ENCODE measurements at places on chromosomes 11 and 22.

- peak; percentile 82 for DNase-seq
These were observed 21.0 kb downstream of the ZNRF3 start for GRCh38 chr22:28904211-28904896.

GRCh38 chr11:117217141-117218084 lies 14.5 kb downstream of the PCSK7 start:
- no peak for DNase-seq

GRCh38 chr11:57648801-57649735 lies 644 bp downstream of the YPEL4 start:
- DNase-seq = no peak

DNA sequence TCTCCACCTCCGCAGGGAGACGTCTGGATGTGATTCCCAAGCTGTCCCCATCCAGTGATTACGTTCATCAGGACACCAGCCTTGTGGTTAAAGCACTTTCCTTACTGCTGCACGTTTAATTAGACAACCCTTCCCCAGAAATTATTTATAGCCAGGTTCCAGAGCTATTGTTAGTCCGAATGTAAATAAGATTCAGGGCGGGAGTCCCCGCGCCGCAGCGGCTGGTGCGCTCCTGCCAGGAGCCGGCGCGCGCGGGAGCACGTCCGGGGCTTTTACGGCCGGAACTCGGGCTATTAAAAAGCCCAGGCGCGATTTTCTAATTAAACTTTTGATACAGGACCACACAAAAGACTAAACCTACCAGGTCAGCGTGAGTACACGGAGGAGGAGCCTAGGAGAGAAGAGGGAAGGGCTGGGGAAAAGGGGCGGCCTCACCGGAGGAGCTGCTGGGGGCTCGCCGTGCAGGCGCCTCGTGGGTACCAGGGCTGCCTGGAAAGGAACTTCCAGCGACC lies 538.3 kb downstream of the OPCML start:
- no peak for DNase-seq

- no peak for DNase-seq
These were observed 48.2 kb downstream of the PC start for GRCh38 chr11:66910016-66910415.

DNA sequence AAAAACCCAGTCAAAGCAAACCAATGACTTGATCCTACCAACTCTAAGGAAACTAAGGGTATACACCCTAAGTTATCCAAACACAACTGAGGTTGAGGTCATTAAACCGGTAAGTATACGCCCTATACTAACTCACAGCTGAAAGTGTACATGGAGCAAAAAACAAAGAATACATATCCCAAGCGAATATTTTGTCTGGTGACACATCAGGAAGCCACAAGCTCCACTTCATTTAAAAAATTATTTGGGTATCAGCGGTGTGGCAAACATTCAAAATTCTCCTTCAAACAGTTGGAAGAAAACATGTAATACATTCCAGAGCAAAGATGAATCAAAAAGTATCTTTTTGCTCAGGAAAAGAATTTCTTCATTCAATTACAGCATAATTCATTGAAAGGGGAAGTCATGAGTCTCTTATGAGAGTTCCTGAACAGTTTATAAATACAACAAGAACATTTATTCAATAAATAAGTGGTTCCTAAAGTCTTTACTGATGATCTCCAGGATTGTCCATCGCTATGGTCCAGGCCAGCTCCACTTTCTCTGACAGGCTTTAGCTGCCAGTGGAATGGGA lies 4.5 kb upstream of the JAML start:
- DNase-seq = no peak

- peak; percentile 54 for DNase-seq
These were observed 94.1 kb upstream of the LIN7C start for GRCh38 chr11:27600656-27601055.

DNA sequence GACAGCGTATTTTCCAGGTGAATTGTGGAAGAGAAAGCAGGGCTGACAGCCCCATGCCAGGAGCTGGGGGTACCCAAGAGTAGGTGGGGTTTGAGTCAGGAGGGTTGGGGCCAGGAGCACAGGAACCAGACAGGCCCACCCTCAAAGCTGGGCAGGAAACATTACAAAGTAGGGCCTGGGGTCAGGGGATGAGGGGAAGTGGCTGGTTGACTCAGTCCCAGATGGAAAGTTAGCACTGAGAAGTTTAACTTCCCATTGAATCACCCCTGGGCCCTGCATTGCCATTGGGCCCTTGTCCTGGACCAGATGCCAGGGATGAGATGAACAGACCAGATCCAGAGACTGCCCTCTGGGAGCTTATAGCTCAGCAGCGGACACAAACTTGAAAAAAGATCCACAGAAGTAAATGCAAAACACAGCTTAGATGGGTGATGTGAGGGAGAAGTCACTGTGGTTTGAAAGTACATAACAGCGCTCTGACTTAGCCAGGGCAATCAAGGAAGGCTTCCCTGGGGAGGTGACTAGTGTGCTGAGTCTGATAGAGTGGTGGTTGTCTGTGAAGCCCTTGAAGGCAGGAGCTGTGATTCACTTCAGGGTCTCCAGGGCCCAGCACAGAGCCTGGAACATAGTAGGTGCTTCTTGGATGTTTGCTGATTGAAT lies 2.2 kb downstream of the MAFF start:
- no peak for DNase-seq

DNA sequence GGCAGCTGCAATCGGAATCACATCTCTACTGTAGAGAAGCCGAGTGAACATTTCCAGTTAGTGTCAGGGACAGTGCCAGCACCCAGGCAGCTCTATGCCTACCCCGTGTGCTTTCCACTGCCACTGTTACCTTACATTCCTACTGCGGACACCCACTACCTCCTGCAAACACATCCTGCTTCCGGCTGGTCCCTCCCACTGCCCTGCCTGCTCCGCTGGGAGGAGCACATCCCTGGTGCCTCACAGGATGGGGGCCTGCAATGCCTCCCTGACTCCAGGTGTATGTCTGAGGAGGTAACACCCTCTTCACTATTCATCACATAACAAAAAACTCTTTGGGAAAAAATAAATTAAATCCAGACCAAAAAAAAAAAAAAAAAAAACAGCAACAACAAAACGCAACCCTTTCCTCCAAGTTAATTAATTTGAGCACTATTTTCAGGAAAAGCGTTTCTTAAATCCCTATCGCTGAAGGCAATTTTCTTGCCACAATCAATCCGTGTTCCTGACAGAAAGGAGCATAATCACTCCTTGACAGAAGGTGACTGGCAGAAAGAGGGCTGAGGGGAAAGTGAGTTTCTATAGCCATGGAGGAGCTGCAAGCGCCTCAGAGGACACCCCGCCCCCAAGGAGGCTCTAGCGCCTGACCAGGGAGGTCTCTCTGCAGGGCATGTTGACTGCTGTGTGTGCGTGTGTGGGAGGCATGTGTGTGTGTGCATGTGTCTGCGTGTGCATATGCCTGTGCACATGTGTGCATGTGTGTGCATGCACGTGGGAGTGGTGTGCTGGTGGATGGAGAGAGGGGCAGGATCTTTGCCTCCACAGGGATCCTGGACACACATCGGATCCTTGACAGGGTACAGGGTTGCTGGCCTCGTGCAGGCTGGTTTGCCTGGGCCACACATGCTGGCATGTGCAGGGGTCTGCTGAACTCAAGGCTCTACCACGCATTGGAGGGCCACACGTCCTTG lies 134.8 kb upstream of the NTM start:
- DNase-seq = no peak

- no peak for DNase-seq
These were observed 3.5 kb upstream of the COX8A start for GRCh38 chr11:63970902-63971301.

- DNase-seq = no peak
These were observed 57.6 kb downstream of the KCNC1 start for GRCh38 chr11:17792161-17792560.

DNA sequence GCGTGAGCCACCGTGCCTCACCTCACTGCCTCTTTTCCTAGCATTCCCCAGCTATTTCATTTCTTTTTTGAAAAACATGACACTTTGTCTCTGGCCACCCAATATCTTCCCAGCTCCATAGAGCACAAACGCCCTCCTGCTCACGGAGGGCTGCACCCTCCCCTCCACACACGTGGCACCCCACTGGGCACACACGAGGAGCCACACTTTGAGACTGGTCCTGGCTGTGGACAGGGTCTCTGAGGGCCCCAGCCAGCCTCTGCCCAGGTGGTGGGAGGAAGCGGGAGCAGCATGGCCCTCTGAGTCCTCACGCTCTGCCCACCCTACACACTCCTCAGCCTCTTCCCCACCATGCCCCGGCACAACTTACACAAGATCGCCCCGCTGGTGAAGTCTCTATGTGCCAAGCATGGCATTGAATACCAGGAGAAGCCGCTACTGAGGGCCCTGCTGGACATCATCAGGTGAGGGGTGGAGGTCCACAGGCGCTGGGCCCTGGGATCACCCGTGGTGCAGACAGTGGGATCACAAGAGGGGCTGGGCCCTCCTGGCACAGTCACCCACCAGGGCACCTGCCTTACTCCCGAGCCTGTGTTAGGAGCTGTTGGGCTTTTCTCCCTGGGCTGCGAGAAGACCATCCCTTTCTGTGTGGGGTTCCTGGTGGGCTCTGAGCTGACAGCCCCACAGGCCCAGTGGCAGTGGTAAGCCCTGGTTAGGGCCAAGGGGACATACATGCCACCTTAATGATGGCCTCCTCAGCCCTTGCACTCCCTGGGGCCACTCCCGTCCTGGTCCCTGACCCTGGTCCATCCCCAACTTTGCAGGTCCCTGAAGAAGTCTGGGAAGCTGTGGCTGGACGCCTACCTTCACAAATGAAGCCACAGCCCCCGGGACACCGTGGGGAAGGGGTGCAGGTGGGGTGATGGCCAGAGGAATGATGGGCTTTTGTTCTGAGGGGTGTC lies 26.2 kb downstream of the FADS3 start:
- no peak for DNase-seq

GRCh38 chr11:134599299-134599771 lies 187.3 kb upstream of the B3GAT1 start:
- no peak for DNase-seq

DNA sequence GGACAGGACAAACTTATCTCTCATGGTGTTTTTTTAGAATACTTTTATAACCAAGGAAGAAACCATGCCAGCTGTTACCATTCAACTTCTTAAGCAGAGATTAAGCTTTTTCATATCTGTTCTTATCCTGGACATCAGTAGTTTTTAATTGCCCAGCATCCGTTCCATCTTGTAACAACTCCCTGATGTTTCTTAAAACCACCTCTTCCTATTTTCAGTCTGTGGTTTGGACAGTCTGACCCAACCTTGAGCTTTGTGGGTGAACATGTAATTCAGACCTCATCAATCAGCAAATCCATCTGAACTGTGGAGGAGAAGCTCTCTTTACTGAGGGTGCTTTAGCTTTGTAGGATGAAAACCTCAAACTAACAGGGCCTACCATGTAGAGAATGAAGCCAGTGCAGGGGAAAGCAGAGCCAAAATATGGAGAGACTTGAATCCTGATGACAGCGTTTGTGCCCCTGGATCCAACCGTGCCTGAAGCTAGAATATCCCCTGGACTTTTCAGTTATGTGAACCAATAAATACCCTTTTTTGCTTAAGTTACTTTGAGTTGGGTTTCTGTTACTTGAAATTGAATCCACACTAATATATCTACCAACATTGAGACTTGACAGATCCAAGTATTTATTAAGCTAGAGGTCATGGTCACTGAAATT lies 9.4 kb downstream of the TUG1 start:
- no peak for DNase-seq

GRCh38 chr11:65586676-65587075 lies 8.9 kb downstream of the KCNK7 start:
- DNase-seq = no peak

GRCh38 chr11:9462172-9462799 lies 1.5 kb downstream of the ZNF143 start:
- DNase-seq = no peak

GRCh38 chr11:82229341-82229740 lies 504.3 kb downstream of the FAM181B start:
- peak; percentile 2 for DNase-seq

DNA sequence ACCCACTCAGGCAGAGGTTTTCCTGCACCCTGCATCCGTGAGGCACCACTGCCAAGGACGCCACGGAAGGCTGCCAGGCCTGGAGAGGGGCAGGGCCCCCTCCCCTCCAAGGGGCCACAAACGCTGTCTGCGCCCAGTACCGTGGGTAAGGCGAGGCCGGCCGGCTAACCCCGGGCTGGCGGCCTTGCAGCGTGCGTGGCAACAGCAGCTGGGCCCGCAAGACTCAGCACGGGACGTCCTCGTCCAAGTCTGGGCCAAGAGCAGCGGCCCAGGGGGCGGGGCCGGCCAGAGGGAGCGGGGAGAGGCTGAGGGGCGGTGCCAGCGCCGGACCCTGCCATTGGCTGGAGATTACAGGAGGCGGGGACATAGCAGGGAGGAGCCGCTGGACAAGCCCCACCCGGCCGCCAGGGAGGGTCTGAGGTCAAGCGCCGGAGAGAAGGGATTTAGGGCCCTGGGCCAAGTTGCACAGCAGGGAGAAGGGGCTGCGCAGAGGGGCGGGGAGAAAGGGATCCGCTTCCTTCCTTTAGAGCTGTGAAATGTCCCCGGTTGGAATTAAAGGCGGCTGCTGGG lies 16.0 kb downstream of the SLC43A1 start:
- peak; percentile 69 for DNase-seq

DNA sequence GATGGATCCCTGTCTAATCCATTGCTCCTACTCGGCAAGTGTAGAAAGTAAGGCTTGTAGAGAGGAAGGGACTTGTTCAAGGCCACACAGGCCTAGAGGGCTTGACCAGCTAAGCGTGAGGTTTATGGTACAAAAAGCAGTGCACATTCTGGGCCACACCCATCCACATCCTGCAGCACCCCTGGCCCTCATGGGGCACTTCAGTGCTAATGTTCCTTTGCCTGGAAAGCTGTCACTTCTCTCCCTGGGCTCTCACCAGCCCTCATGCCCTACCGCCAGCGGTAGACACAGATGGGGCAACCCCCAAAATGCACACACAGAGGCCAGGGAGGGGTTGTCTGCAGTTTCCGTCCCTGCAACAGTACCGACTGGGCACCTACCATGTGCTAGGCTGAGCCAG lies 7.1 kb upstream of the MGAT3 start:
- no peak for DNase-seq

GRCh38 chr11:57713835-57714234 lies 1.4 kb downstream of the TMX2 start:
- DNase-seq = no peak

GRCh38 chr22:27727673-27728451 lies 73.7 kb downstream of the MN1 start:
- no peak for DNase-seq

GRCh38 chr11:35180317-35181233 lies 41.6 kb downstream of the CD44 start:
- DNase-seq = no peak

DNA sequence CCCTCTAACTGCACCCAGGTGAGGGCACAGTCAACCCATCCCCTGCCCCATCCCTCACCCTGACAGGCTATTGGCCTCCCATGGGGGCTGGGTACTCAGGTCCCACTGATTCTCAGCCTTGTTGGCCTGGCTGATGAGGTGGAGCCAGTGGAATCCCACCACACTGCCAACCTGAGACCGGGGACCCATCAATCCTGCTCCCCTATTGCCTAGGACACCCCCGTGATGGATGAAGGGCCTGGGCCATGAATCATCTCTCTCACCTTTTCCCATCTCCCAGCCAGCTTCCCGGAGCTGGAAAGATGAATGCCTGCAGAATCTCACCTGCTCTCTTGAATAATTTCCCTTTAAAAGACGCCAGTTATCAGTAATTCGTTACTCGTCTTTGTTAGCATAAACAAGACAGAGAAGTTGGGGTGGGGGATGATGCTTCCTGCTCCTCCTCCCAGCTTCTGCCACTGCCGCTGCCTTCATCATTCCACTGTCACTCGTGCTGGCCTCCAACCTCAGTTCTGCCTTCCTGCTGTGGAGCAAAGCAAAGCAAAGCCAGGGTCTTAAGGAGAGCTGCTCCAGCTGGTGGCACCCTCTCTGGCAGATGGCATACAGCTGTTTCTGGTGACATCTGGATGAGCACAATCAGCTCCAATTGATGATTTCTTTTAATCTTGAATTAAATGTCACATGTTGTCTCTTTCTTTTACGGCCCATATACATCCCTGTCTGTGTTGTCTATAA lies 204.0 kb upstream of the NECTIN1 start:
- no peak for DNase-seq

Data from retinal pigment epithelial cell (primary cell).